ENCODE measurements at places on chromosomes 12 and 14. TPM values are rescaled to one million over a fixed set of nuclear protein-coding genes. Genes with fewer than 3 reads are reported as not detected.

Gene STYK1
- 0.25 TPM for total RNA-seq

Gene SIX4
- 15.8 TPM for total RNA-seq

Gene THAP2
- total RNA-seq: 1.6 TPM

Gene ZBTB39
- total RNA-seq: 4.9 TPM

Gene GPR162
- 3.7 TPM for total RNA-seq

Gene KLRD1
- not detected for total RNA-seq

Gene FAM181A
- not detected for total RNA-seq

Gene C12orf50
- total RNA-seq: not detected

Gene SLIRP
- 230 TPM for total RNA-seq

Gene TAS2R9
- total RNA-seq: not detected

Gene GUCY2C
- total RNA-seq: under 0.01 TPM

Gene PZP
- not detected for total RNA-seq

Gene OAS3
- total RNA-seq: 4.6 TPM

Gene RNASE2
- not detected for total RNA-seq

Gene PLBD1
- total RNA-seq: 15.7 TPM

Gene ARHGEF40
- 47.3 TPM for total RNA-seq

Gene CPNE6
- total RNA-seq: not detected

Gene TMEM229B
- 1.0 TPM for total RNA-seq

Gene PDE6H
- not detected for total RNA-seq

Gene KRT5
- not detected for total RNA-seq

Gene C3AR1
- 0.16 TPM for total RNA-seq

Gene SLC38A4
- total RNA-seq: 1.3 TPM

Gene SLC5A8
- total RNA-seq: not detected

Gene TMEM63C
- total RNA-seq: 1.8 TPM

Gene APEX1
- 186 TPM for total RNA-seq

Gene ESRRB
- not detected for total RNA-seq

Gene KLHL33
- 0.25 TPM for total RNA-seq

Gene CCDC197
- not detected for total RNA-seq

Gene GPRC5D
- not detected for total RNA-seq

Gene AP5M1
- 17.4 TPM for total RNA-seq

Gene NGB
- total RNA-seq: not detected

Gene ENDOU
- not detected for total RNA-seq

Gene FGF6
- total RNA-seq: not detected

Data from mesangial cell (primary cell).